ELF-1 (cell line): ENCODE measurements at places on chromosomes 2 and 18.
A peak's percentile ranks its signal among the peaks of the same experiment; 100 is the strongest.

GRCh38 chr2:138090330-138090729, 126.1 kb downstream of the HNMT start:
- DNase-seq: peak; percentile 24

DNA sequence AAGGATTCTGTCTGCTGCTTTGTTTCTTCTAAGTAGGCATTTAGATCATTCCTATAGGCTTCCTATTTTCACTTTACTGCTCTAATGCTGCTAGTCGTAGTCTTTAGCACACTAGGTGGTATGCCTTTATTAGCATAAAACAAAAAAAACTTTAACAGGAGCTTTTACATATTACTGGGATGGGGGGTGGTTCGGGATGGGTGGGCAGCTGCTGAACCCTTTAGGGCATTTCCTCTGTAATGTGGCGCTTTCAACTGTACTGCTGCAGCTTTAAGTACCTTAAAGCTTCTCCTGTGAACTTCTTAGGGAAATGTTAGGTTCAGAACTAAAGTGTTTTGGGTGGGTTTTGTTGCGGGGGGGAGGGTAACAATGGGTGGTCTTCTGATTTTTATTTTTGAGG, 41.3 kb downstream of the ACTR2 start:
- DNase-seq: peak; percentile 26

- peak; percentile 37 for DNase-seq
These were observed 7.4 kb downstream of the SOCS6 start for GRCh38 chr18:70296289-70296688.

DNA sequence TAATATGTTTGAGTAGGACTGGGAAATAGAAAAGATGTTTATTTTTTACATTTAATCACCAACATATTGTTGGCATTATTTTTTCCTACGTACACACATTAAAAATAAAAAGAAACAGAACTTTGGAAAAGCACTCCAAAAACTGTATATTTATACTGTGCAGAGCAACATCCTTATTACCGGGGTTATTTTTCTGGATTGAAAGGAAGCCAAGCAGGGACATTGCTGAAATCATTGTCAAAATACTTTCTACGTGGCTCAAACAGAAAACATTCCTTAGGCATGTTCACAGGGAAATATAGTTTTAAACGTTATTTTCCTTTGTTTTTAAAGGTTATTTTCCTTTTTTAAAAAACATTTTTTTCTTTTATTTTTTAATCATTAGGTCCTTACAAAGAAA, 315.0 kb upstream of the SMIM21 start:
- no peak for DNase-seq

GRCh38 chr2:170651624-170652325, 63.4 kb upstream of the SP5 start:
- DNase-seq: no peak

DNA sequence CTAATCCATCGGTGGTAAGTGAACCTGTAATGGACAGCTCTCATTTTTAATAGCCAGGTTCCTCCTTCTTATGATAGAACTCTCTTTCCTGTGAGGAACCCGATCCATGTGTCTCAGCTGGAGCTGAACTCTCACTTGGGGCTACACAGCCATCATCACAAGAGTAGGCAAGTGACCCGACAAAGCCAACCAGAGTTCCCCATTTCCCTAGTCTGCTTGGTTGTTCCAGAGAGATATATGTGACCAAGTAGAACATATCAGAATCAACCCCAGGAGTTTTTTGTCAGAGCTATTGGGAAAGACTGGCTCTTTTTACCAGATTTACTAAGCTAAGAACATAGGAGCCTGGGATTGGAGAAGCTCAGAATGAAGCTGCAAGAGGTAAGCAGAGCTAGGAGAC, 14.6 kb upstream of the HNRNPLL start:
- DNase-seq: no peak

DNA sequence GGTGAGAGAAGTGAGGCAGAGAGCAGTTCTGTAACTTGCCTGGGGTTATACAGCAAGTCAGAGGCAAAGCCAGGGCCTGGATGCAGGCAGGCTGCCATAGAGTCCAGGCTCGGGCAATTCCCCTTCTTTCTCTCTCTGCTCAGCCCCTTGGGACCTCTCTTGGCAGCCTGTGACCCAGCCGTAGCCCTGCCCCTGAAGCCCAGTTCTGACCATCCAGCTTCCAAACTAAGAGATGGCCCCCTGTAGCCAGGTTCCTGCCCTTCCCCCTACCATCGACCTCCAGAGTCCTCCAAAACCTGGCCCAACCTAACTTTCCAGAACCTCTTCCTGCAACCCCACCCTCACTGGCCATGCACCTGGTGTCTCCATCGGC, 201.2 kb downstream of the CTIF start:
- DNase-seq: no peak

DNA sequence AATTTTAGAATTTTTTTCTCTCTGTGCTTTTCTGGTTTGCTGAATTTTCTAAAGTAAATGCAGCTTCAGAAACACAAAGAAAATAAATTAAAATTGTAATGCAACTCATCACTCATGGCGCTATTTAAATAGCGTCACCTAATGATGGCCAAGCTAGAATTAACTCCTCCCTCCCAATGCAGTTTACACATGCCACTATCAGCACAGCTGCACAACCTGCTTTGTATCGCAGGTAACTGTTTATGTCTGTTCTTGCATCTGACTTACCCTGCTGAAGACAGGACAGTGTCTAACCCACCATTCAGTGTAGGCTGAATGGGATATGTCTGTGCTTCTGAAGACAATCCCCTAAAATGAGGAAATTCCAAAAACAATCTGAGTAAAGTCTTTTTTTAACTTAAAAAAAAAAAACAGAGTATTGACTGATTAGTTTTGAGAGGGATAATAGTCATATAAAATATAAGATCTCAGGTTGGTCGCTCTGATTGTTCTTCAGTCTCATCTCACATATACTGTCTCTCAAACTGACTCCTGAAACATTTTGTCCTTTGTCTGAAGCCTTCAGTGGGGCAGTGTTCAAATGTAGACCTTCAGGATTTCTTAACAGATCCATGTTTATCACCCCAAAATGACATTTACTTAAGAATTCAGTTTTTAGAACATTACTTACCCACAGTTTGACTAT, 271.4 kb downstream of the ZEB2 start:
- DNase-seq: no peak

- no peak for DNase-seq
These were observed 117.4 kb downstream of the HDAC4 start for GRCh38 chr2:239283288-239283945.
